ENCODE measurements at places on chromosomes 4 and X.

DNA sequence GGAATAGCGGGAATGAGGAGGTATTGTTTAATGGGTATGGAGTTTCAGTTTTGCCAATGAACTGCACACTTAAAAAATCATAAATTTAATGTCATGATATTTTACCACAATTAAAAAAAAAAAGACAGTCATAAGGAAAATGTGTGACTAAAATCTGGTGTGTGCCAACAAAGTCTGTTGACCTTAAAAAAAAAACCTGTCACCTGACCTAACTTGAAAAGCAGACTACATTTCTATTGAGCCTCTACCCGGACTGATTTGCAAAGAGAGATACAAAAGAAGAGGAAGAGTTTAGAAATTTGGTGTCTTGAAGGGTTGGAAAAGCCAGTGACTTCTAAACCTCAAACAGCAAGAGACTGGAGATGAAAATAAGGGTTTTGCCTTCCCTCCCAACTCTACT, 48.4 kb downstream of the TMEM150C start:
- no peaks in the 10 kb centered on the region for H3K27me3 ChIP-seq
- H3K36me3 ChIP-seq, result no peaks in the 10 kb centered on the region
- no peak overlapping the region for H3K27ac ChIP-seq

DNA sequence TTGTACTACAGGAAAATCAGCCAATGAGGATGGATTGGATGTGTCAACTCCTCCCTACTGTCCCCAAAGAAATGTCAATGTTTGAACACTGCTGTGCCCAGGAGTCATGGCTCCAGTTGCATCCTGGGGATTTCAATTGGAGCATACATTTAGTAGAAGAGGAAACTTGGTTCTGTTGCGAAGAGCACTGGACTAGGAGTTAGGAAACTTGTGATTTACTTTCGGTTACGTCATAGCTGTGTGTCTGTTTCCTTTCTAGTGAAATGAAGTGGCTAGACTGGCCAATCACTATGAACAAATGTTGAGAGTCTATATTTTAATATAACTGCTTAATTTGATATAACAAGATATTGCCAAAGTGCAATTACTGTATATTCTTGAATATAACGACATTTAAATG, 35.2 kb downstream of the ARL9 start:
- DNase-seq, result no peak
- H3K4me1 ChIP-seq, result no peaks in the 10 kb centered on the region
- H3K27ac ChIP-seq, result no peak overlapping the region
- H3K4me3 ChIP-seq, result no peak overlapping the region
- H3K27me3 ChIP-seq, result no peaks in the 10 kb centered on the region
- no peaks in the 10 kb centered on the region for H3K36me3 ChIP-seq

DNA sequence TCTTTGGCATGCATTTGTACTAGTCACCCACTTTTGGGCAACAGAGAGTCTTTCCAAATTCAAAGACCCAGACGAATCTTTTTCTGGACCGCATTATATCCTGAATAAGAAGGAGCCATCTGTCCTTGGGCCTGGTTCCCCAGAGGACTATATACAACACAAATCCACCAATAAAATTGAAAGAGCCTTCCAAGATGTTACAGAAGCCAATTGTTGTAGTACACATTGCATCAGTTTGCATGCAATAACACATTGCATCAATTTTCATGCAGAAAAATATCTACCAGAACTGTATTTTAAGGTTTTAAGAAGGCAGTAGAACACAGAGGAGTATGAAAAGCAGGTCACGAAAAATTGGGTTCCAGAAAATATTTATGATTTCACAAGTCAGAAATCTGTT, 203.2 kb downstream of the HTR2C start:
- H3K27me3 ChIP-seq, result no peaks in the 10 kb centered on the region
- no peaks in the 10 kb centered on the region for H3K4me1 ChIP-seq
- no peak overlapping the region for H3K27ac ChIP-seq
- no peak overlapping the region for H3K4me3 ChIP-seq
- no peaks in the 10 kb centered on the region for H3K36me3 ChIP-seq
- no peak for DNase-seq

DNA sequence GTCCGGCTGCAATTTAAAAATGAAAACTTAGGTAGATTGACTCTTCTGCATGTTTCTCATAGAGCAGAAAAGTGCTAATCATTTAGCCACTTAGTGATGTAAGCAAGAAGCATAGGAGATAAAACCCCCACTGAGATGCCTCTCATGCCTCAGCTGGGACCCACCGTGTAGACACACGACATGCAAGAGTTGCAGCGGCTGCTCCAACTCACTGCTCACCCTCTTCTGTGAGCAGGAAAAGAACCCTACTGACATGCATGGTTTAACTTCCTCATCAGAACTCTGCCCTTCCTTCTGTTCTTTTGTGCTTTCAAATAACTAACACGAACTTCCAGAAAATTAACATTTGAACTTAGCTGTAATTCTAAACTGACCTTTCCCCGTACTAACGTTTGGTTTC, 41.0 kb downstream of the MAP7D3 start:
- H3K27me3 ChIP-seq, result no peaks in the 10 kb centered on the region
- no peaks in the 10 kb centered on the region for H3K4me1 ChIP-seq
- H3K36me3 ChIP-seq, result peaks cover 7% of the 10 kb centered on the region
- no peak overlapping the region for H3K4me3 ChIP-seq
- no peak for DNase-seq
- H3K27ac ChIP-seq, result no peak overlapping the region

DNA sequence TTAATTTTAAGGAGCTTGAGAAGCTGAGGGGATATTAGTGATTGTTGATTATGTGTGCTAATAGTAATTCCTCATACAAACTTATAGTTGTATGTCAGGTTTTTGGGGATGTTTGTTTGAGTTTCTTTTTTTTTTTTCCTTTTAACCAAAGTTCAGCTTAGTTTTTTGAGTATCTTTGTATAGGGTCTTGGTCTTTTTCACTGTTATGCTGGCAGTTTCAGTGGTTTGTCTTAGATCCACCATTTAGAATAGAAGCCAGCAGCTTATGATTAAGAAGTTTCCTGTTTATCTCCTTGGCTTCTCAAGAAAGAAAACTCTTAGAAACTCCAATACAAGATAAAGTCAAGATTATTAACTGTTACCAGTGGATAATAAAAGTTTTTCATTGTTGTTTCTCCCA, 16.1 kb downstream of the CPEB2 start:
- H3K4me1 ChIP-seq, result no peaks in the 10 kb centered on the region
- DNase-seq, result no peak
- no peak overlapping the region for H3K4me3 ChIP-seq
- no peak overlapping the region for H3K27ac ChIP-seq
- peaks cover 18% of the 10 kb centered on the region for H3K36me3 ChIP-seq

GRCh38 chrX:18353931-18354368, 538 bp downstream of the SCML2 start:
- peak overlapping the region; percentile 54 for H3K4me3 ChIP-seq
- H3K36me3 ChIP-seq, result no peaks in the 10 kb centered on the region
- no peaks in the 10 kb centered on the region for H3K27me3 ChIP-seq
